ENCODE measurements at places on chromosomes 7 and 10.
A peak's percentile ranks its signal among the peaks of the same experiment; 100 is the strongest.

DNA sequence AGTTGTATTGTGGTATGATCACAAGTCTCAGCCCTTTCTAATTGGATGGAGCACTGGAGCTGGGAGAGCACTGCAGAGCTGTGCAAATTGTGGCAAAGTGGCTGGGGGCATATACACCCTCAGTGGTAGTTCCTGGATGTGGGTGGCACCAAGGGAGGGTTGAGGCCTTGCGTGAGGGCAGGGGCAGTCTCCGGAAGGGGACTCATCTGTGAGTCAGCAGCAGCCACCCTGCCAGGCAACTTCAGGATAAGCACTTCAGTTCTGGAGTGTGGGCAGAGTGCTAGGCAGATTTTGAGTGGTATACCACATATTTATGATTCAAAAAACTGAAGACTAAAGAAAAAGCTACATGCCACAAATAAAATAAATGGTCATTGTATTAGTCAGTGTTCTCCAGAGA lies 210.5 kb downstream of the ETV1 start:
- DNase-seq, result no peak

- DNase-seq, result no peak
Observed at GRCh38 chr10:129404091-129404490, 63.0 kb upstream of the MGMT start.

GRCh38 chr7:156196649-156197048 lies 384.4 kb upstream of the SHH start:
- DNase-seq, result no peak

DNA sequence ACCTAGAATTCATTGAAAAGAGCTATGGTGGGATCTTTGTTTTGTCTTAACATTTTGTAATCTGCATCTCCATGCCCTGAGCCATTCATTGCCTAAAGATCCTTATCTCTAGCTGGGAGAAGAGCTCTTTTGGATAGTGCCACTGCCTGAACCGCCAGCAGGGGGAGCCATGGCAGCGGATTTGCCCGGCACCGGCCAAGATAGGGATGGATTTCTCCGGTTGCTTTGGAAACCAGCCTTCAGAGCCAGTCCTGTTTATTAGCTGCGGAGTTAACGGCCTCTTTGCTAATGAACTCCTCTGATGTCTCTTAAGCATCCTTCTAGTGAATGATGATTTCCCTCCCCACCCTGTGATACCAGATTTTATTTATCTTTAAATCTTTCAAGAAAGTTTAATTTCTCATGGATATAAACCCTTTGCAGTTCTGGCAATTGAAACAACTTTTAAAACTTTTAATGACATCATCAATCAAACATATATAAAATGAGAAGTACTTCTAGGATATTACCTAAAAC lies 58.2 kb upstream of the LYZL2 start:
- peak; percentile 66 for DNase-seq

DNA sequence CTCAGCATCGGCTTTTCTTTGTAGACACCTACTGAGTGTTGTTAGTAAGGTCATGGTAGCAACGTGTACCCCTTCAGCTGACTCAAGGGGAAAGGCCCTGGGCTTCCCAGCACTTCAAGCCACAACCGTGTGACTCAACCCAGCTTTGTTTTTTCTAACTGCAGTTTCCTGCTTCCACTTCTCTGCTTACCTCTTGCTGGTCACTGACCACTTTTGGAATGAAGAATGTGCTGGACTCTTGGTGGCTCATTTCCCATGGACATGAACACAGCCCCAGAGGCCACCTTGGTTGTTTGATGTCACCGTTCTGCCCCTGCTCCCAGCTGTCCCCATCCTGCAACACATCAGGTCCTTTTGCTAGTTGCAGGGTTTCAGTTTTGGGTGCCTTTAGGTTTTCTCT lies 69.5 kb upstream of the ZNF438 start:
- peak; percentile 35 for DNase-seq

- DNase-seq, result no peak
Observed at GRCh38 chr10:93746844-93747284, 10.9 kb upstream of the LGI1 start.

- no peak for DNase-seq
Observed at GRCh38 chr10:100728928-100729861, 16.2 kb upstream of the PAX2 start.

GRCh38 chr10:34433241-34434076 lies 381.6 kb downstream of the PARD3 start:
- no peak for DNase-seq

DNA sequence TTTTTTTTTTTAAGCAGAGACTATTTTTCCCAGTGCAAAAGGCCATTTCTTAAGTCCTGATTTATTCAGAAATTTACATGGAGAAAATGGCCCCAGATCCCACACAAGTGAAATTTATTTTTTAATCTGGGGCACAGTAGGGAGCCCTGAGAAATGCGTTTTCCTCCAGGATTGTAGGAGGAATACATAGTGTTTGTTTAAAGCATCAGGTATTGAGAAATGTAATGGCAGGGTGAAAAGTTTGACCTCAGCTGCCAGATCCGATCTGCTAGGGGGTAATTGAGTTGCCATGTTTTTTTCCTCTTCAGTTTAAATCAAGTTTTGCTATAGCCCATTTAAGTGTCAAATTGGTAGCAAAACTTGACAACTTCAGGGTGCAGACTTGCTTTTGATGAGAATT lies 110.0 kb downstream of the LRMDA start:
- DNase-seq, result no peak

DNA sequence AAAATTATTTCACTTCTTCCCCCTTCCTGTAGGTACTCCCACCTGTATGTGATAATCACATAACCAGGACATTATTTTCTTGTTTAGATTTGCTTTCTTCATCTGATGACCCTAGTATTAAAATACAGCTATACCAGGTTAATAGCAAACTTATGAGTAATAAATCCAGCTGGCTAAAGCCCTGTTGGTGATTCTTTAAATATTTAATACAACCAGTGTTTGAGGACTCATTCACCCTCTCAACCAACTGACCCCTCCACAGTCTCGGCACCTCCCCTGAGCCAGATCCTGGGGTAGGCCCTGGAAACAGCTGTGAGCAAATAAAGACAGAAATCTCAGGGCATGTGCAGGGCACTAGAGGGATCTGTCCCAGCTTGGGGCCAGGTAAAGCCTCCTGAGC lies 58.5 kb downstream of the BLNK start:
- no peak for DNase-seq

DNA sequence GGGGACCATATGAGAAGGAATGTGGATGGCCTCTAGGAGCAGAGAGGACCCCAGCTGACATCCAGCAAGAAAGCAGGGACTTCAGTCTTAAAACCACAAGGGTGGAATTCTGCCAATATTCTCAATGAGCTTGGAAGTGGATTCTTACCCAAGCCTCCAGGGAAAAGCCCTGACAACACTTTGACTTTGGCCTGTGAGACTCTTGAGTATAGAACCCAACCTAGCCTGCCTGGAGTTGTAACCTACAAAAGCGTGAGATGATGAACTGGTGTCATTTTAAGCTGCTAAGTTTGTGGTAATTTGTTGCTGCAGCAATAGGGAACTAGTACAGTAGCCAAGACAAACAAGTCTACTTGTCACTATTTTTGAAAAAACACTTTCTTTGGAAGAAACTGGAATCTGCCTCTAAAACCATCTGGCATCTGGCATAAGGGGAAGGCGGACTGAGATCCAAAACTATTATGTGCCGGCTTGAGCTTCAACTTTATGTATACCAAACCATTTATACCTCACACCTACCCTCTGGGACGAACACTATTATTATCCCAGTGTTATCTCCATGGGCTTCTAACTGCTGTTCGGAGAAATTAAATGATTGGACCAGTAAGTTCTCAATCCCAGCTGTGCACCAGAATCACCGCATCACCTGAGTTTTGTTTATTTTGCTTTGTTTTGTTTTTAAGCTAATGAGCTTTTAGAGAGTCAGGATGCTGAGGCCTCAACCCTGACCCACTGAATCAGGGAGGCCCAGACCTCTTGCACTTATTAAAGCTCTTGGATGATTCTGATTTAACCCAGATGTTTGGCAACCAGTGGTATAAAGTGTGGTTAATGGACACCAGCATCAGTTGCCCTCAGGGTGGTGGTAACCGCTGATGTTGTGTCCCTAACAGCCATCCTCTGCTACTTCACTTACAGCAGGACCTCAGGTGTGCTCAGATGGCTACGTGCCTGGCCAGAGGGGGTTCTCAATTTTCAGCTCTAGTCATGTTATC lies 83.0 kb downstream of the C1GALT1 start:
- DNase-seq, result no peak

GRCh38 chr7:47901542-47901941 lies 46.7 kb downstream of the PKD1L1 start:
- no peak for DNase-seq

DNA sequence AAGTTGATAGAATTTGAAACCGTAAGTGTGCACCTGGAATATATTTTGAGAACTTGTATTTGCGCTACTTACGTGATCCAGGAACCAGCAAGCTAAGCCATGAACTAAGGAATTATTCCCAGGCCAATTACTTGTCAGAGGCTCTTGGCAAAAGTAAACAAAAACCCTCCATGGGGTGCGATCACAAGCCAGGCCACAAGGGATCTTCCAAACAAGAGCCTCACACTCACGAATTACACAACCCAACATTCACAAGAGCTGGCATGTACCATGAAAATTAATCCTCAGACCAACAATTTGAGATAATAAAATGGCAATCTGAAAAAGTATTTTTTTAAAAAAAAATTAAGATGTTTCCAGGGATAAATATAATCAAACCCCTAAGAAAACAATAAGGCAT lies 467.0 kb upstream of the AKR1E2 start:
- no peak for DNase-seq

DNA sequence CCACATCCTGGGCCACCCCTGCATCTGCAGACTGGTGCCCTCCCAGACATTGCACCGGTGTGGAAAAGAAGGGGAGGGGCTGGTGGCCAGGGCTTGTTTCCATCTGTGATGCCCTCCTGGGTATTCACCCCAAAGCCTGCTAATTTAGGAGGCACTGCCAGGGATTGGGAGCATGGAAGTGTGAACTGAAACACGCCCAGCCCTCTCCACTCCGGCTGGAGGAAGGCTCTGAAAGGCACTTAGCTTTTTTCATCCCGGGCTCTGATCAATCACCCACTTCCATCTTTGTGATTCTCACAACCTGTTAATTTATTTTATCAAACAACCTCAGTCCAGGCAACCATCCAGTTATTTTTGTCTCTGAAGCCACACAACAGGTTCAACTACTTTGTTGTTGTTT lies 20.9 kb upstream of the CPXM2 start:
- DNase-seq, result no peak

GRCh38 chr10:119680050-119680449 lies 28.9 kb downstream of the BAG3 start:
- no peak for DNase-seq

DNA sequence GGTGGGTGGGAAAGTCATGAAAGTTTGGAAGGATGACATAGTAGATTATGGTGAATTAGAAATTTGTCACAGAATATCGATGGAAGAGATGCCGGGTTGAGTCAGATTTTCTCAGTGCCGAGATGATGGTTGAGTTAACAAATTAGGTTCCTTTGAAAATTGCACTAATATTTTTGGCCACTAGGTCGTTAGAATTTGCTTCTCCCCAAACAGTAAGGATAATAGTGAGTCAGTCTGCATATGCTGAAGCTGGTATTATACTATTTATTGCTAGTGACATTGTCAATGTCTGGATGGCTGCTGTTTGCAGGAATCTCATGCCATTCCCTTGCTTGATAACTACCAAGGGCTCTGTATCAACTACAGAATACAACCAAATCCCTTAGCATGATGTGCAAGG lies 37.7 kb upstream of the MINDY3 start:
- DNase-seq, result no peak

DNA sequence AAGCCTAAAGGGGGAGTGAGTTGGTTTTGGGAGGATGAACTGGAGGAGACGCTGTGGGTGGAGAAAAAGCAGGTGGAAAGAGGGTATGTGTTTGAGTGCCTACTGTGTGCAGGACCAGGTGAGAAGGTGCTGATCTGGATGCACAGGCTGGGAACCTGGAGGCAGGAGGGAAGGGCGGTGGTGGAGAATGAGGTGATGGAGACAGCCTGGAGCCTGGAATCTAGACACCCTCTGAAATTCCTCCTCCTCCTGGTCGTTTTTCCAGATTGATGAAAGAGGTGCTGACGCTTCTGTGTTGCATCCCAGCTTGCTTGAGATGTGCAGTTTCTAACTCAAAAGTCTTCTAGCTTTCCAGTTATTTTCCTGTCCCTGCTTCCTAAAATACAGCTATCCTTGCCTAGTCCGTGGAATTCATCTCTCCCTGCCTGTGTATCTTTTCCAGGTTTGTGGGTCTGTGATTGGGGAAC lies 67.5 kb downstream of the LRMDA start:
- no peak for DNase-seq

DNA sequence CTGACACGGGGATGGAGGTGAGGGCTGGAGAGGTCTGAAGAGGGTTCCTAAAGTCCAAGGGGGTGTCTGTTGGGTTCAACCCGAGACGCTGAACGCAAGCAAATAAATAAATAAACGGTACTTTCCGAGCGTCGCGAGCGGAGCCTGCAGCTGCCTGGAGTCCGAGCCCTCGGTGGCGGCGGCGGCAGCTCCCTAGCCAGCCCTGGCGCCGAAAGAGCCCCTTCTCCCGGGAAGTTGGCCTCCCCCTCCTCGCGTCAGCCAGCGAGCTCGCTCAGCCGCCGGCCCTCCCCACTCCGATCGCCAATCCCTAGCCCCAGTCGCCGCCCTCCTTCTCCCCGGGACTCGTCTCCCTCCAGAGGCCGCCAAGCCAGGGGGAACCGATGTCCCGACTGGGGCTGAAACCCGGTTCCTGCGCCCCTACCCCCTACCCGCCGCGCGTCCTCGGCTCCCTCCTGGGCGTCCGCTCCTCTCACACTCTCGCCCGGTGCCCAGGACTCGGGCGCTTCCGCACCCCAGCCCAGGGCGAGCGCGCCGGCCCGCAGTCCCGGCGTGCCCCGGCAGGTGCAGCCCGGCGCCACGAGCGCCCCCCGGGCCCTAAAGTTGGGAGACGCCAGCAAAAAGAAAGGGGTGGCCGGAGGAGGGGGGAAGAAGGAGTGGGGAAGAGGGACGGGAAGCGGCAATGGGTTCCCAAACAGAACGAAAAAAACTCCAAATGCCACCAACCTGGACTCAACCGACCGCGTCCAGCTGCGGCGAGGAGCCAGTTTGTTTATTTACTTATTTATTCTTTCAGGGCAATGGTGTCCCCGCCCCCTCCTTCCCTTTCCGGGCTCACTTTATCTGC lies at the start of gene GFRA1:
GFRA1 (minus strand) TSS at position 767 of the 844 bp plus-strand sequence. CDS start 1,177 bp downstream, outside the sequence.
- no peak for DNase-seq

DNA sequence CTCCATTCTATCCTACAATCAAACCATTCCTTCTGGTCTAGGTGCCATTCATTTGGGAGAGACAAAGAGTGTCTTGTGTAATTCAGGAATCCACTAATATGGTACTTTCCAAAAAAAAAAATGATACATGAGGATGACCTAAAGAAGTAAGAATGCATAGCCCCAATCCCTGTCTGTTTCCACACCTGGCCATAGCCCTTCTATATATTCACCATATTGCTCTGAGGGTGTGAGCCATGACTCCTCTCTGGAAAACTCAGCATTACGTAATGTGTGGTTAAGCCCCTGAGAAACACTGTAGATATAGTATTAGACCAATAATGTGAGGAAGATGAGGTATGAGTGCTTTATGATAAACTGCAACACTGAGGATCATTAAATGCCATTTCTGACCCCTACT lies 592.7 kb downstream of the INHBA start:
- DNase-seq, result no peak

- DNase-seq, result no peak
Observed at GRCh38 chr10:78742730-78743615, 325.8 kb upstream of the ZMIZ1 start.

GRCh38 chr7:16656141-16656540 lies 10.2 kb downstream of the BZW2 start:
- no peak for DNase-seq

- DNase-seq, result no peak
Observed at GRCh38 chr10:6986927-6987326, 406.9 kb upstream of the PRKCQ start.

- no peak for DNase-seq
Observed at GRCh38 chr10:79203833-79204232, 135.1 kb downstream of the ZMIZ1 start.
